ENCODE measurements at places on chromosomes 2 and 18.

DNA sequence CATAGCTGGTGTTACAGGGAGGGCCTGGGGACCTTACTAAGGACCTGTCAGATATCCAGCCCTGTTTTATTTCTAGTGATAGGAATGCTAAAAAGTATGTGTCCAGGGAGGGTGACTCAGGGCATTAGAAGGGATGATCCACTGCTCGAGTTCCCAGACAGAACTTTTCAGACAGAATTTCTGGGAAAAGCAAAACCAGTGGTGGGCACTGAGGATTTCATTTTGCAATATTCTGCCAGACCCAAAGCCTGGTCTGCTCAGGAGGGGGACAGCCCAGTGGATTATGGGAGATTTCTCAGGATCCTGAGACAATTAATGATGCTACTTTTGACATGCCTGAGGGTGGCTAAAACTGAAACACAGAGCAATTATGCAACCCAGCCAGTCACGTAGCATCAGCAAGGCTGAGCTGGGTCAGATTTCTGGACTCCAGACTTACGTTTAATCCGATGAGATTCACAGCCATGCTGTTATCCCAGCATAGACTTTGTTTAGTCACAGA is 4.7 kb upstream of the KCNE4 start:
- DNase-seq, result no peak

DNA sequence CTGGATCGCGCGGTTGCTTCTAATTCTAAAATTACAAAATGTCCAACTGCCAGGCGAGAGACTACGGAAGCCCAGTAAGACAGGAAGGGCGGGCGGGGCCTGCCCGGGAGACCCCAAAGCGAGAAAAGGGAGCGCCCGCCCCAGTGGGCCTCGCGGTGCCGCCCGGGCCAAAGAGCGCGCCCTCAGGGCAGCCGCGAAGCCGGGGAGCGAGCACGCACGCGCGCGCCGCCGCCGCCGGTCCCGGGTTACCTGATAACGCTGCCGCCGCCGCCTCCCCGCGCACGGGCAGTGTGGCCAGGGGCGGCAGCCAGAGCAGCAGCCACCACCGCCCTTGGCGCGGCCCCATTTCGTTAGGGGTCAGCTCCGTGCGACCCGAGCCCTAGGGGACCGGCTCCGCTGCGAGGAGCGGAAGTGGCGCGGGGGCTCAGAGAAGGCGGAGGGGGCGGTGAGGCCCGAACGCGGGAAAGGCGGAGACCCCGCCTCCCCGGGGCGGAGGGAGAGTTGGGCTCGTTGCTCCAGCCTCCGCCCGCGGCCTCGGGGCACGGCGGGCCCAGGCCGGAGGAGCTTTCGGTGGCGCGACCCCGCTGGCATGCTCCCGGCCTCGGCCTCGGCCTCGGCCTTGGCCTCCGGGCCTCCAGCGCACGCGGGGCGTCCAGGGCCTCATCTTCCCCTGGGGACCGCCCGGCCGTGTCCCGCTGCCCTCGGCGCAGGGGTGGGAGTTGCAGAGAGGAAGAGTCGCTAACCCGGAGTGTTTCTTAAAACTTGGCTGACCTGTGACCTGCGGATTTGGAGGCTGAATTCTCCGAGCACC is at the start of gene NEMP2:
Gene NEMP2 (minus strand): TSS at position 413 of the 811 bp plus-strand sequence. CDS start 67 bp downstream, at position 346.
- DNase-seq, result peak; percentile 46

GRCh38 chr2:239192456-239192855 is 208.4 kb downstream of the HDAC4 start:
- DNase-seq, result no peak

GRCh38 chr18:48055351-48055750 is 124.9 kb upstream of the SMAD2 start:
- DNase-seq, result no peak

DNA sequence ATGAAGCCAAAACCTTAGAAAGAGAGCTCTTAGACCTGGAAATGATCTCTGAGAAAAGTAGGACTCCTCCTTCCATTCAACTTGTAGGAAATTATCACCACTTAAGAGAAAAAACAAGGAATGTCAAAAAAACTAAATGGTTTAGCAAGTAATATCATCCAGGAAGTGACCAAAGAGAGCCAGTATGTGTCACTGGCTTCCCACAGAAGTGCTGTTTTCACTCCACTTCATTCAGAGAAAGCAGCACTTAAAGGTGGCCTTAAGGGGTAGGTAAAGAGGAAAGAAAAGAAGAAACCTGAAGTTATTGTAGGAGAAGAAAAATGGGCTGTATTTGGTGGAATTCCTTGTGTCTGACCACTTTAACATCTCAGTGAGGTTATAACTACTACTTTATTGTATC is 414.4 kb upstream of the ETAA1 start:
- DNase-seq, result no peak

GRCh38 chr2:240435948-240436682 is 652 bp downstream of the GPC1 start:
- DNase-seq, result no peak

- DNase-seq, result peak; percentile 19
These were observed 123.2 kb downstream of the PHLPP1 start for GRCh38 chr18:62838475-62839098.

DNA sequence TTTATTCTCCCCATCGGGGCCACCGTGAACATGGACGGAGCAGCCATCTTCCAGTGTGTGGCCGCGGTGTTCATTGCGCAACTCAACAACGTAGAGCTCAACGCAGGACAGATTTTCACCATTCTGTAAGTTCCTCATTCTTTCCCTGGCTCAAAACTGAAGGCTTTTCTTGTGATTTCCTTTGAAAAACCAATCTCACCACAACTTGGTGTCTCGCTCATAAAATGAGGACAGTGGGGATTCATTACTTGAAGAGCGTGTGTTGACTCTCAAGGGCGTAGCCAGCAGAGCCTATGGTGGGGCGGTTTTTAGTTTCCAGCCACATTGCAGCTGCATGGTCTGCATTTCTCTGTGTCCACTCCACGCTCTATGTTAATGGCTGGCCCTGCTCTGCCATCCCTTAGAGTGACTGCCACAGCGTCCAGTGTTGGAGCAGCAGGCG is 29.0 kb downstream of the SLC1A4 start:
- peak; percentile 98 for DNase-seq

DNA sequence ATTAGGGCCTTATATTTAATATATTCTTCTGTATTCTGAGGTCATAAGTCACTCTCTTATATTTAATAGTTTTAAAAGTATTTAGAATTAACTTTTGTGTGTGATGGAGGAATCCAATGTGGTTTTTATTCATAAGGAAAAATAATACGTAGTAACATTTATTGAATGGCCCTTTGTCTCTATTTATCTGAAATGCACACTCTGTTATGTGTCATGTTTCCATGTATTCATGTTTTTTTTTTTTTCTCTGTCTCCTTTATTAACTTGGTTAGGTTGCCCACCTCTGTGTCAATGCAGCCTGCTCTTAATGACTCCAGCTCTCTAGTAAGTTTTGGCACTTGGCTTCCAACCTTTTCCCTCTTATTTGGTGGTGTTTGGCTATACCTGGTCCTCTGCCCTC is 33.8 kb downstream of the RNF144A start:
- no peak for DNase-seq

DNA sequence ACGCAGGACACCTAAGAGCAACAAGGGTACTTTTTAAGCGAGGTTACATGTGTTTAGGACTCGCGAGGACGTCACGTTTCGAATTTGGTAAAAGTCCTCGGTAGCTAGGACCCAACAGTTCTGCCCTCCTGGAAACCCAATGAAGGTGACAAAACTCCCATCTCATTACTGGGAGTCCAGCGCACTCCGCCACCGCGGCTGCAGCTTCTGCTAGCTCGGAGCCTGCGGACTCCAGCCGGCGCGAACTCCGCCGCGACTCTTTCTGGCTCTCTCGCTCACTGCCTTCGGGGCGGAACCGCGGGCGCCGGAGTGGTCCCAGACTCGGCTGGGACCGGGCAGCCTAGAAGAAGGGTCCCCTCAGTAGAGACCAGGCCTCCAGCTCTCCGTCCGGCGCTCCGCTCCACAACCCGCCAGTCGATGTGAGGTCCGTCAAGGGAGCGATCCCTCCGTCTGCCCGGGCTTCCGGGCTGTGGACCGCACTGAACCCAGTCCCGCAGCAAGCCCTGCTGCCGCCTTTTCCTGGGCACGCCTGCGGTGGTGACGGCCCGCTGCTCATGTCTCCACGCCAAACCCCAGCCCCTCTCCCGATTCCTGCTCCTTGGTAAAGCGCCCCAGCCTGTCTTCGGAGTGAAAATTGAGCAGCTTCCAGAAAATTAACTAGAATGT is 3.0 kb upstream of the OSR1 start:
- DNase-seq, result no peak

- peak; percentile 38 for DNase-seq
These were observed 265.0 kb upstream of the TRIB2 start for GRCh38 chr2:12451726-12452125.

DNA sequence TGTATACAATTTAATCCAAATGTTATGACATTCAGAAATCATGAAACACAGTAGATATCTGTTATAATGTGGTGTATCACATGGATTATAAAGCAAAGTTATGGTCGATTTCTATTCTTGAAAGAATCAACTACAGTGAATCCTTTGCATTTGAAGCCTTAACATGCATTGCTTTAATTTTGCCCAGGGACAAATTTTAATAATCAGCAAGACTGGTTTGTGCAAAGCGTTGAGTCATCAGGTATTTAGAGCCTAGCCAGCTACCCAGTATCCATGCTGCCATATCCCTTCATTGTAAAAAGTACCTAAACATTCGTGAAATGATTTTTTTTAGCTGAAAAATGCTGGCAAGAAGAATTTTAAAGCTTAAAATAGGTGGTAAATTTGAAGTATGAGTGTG is 8.9 kb upstream of the SPDYA start:
- DNase-seq, result no peak

GRCh38 chr2:183063083-183063482 is 15.5 kb upstream of the DUSP19 start:
- no peak for DNase-seq

DNA sequence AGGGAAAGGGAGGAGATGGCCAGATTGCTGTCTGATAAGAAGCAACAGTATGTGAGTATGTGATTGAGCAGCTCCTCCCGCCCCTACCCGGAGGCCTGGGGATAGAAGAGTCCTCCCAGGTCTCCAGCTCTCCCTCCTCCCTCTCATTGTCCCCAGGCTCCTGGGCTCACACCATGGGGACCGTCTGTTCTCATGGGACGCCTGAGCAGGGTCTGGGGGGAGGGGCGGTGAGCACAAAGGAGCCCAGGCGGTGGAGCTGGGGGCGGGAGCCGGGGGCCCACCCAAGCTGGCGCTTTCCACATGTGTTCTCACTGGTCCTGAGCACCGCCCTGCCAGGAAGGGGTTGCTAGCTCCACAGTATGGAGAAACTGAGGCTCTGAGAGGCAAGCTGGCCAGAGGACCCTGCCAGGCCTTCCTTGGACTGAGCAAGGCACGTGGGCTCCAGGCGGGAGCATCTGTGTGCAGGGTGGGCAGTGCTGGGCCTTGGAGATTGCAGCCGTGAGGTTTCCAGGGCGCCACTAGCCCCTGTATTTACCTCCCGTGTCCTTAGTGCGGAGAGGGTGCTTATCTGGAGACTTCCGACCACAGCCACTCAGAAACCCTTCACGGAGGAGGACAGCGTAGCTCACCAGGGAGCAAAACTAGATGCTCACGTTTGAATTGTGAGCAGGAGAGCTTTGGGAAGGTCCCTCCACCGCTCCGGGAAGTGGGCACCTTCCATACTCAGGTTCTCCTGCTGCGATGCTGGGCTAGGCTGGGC is 37.4 kb downstream of the PDIA6 start:
- DNase-seq, result no peak

GRCh38 chr2:191070276-191070675 is 56.3 kb upstream of the STAT1 start:
- no peak for DNase-seq

- peak; percentile 94 for DNase-seq
These were observed at the start of the genes CENPO and PTRHD1 for GRCh38 chr2:24792874-24793760. Gene CENPO, plus strand, starts transcription at chr2:24793425. Its CDS starts 495 bp downstream, at chr2:24793920. Gene PTRHD1, minus strand, starts transcription at chr2:24793391. Its CDS starts 14 bp downstream, at chr2:24793377.

DNA sequence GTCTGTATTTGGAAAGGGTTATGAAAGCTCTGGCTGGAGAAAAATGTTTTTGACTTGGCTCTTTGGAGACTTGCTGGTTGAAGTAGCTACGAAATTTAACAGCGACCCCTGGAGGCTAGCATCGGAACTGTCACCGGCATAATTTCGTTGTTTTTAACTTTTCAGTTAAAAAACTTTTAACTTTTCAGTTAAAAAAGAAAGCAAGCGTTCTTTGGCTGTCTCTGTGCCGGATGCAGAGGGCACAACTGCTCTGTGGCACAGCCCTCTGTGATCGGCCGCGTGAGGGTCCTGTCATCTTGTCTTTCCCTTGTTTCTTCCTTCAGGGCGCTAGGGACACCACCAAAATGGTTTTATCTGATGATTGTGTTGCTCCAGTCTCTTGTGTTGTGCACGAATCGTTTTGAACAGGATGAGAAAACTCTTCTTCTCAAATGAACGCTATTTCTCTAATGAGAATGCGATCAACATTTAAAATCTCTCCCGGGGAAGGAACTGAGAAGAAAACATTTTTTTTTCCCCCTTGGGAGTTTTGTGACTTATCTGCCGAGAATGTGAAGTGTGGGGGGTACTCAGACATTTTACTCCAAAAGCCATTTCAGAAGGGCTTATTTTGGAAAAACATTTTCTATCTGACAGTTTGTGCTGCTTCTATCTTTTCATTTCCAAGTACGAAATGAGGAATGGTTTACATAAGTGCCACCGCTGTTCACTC is 57.1 kb downstream of the ADCYAP1 start:
- peak; percentile 24 for DNase-seq

DNA sequence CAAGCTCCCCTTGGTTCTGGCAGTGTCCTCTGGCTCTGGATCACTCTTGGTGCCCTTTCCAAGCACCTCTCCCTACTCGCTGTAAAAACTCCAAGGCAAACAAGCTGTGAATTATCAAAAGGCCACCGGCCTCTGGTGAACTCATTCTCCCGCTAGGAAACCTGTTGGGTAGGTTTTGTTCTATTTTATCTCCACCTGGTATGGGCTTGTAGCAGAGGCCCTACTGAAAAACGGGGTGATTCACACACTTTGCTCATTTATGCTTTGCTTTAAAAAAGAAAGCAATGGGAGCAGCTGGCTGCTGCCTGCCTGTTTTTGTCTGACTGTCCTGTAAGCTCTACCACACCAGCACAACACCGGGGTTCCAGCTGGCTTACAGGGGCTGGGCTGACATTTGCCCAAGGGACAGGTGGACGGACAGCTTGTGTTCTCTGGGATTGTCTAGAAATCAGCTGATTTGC is 56.8 kb downstream of the SH3BP4 start:
- DNase-seq, result no peak

- no peak for DNase-seq
These were observed 14.5 kb downstream of the MYOM1 start for GRCh38 chr18:3205239-3205638.

DNA sequence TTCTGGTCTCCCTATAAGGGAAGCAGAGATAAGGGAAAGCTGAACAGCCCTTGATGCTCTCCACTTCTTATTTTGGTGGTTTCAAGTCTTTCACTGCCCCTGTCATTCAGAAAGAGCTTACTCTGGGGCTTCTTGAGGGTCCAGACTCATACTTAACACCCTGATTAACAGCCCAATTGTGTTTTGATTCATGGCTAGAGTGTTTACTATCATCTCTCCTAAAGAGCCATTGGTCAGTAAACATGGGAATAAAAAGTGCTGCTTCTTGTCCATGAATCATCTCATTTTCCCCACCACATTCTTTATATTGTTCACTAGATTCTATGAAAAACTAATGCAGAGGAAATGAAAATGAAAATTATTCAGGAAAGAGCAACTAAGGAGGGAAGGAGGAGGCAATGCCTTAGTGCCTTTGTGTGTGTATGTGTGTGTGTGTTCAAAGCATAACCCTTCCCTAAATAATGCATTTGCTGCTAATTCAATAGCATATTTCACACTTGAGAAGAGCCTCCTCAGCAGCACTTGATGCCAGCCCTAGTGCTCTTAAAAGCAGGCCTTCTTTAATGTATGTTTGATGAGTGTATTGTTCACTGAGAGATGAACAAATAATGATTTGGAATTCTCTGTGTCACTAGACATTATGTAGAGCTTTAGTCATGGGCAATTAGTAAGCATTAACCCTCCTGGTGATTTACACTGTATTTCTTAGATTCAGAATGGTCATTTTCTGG is 63.5 kb downstream of the DCC start:
- no peak for DNase-seq

Data from MV-4-11 (cell line).